ENCODE measurements at places on chromosomes 1 and 21.

GRCh38 chr1:17719874-17720273 lies 35.3 kb upstream of the ACTL8 start:
- no peak for ATAC-seq

- no peak for ATAC-seq
Measured at GRCh38 chr1:231272173-231272572, 31.2 kb downstream of the GNPAT start.

- no peak for ATAC-seq
Measured at GRCh38 chr1:40806731-40807695, 23.4 kb downstream of the KCNQ4 start.

DNA sequence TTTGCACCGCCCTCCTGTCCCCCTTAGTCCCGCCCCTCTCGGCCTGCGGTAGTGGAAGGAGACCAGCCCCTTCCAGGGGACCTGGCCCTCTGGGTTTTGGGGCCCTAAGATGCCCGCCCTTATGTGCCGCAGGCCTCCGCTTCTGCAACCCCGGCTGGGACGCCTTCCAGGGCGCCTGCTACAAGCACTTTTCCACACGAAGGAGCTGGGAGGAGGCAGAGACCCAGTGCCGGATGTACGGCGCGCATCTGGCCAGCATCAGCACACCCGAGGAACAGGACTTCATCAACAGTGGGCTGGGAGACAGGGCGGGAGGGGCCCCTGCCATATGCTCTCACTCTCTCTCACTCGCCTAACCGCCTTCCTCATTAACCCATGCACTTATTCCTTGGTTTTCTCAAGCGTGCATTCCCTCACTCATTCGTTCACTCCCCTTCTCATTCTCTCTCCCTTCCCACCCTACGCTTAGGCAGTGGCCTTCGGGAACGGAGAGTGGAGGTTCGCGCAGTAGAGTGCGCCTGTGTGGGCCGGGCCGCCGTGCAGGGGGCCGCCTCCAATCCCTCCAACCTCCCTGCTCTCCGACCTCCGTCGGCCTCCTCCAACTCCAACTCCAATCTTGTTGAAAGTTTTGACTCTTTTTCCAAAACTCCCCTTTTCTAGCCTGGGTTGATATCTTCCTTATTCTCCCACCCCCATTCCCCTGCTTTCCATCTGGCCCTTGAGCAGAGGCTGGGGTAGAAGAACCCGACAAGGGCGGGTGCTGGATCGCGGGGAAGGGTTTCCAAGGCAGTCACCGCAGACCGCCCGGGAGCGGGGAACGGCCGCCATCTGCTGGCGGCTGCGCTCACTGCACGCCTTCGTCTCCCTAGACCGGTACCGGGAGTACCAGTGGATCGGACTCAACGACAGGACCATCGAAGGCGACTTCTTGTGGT lies 15.2 kb downstream of the BCAN start:
- peak; percentile 10 for ATAC-seq

- no peak for ATAC-seq
Measured at GRCh38 chr1:61322769-61323168, 240.4 kb downstream of the NFIA start.

GRCh38 chr1:113617438-113618141 lies 141.7 kb downstream of the PHTF1 start:
- ATAC-seq = no peak

- no peak for ATAC-seq
Measured at GRCh38 chr1:236565530-236565929, 38.8 kb downstream of the HEATR1 start.

- ATAC-seq = no peak
Measured at GRCh38 chr1:15639262-15639661, 22.0 kb downstream of the DDI2 start.

DNA sequence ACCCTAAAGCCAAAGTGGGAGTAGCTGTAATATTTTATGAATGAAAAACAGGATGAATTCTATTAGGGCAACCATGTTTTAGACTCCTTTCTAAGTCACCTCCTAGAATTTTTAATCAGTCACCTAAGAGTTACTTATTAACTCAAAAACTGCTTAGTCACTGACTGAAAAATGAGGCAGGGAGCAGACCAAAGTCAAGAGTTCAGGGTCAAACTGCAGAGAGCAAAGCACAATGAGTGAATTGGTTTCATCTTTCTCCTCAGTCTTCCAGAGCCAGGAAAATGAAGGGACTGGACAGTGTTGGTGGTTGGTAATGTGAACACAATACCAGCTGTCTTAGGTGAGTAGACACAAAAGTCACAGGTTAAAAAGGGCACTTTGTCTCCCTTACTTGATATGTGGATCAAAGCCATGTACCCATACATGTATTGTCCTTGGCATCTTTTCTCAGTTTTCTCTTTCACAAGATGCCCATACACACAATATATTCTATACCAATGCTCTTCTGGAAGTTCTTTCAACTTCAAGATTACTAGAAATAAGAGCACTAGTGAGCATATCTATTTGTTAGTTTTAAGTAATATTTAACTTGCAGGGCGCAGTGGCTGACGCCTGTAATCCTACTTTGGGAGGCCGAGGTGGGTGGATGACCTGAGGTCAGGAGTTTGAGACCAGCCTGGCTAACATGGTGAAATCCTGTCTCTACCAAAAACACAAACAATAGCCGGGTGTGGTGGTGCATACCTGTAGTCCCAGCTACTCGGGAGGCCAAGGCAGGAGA lies 42.2 kb downstream of the ATP1B1 start:
- no peak for ATAC-seq

DNA sequence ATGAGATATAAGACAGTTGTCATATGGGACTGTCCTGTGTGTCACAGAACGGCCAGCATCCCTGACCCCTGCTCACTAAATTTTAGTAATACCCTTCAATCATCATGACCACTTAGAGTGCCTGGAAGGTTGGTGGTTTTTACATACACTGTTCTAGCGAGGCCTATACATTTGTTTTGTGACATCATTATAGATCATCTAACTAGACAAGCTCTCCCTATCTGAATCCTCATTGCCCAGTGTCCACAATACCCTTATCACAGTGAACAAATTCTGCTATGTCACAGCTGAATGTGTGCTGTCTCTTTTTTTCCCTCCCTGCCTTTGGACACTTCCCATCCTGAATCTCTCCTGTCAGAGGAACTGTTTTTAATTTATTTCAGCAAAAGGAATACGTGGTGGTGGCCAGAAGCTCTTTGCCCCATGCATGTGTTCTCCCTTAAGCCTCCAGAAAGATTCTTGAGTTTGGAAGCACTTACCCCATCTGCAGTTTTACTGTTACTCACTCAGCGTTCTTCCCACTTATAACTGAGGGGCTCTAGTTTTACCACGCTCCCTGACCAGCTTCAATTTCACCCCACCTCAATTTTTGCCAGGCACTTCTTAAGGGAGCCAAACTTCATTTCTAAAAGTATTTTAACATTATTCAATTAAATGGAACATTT lies 70.3 kb downstream of the OLFML2B start:
- no peak for ATAC-seq

- ATAC-seq = peak; percentile 93
Measured at GRCh38 chr1:229006121-229006870, 264.6 kb upstream of the RAB4A start.

GRCh38 chr1:229843627-229844238 lies 217.7 kb downstream of the URB2 start:
- peak; percentile 67 for ATAC-seq

DNA sequence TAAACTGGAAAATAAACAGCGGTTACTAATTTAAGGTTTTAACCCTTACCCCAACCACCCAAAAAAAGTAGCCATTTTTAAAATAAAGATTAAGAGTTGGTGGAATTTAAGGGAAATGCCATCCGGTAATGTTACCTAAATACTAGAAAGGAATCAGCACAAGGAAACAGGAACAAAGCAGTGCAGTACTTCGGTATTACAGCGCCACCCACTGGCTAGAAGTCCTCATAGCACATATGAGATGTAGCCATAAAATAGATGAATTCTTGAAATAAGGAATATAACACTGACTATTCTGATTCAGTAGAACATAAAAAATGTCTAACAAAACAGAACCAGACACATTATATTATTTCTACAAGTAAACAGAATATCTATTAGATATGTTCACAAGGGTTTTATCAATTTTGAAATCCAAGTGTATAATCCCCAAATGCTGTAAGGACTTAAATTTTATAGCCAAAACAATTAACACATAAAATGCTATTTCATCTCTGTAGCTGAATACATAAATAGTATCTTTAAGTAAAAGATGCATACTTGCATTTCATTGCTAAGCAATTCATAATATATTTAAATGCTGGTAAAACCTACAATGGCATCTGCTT lies 58.8 kb downstream of the FRRS1 start:
- peak; percentile 83 for ATAC-seq

Measured in esophagus mucosa (tissue), 1 donor.